GM23248 (cell line): ENCODE measurements at places on chromosomes 4 and X. TPM values are rescaled to one million over a fixed set of nuclear protein-coding genes. Genes with fewer than 3 reads are reported as not detected.

The CT45A2 gene
- total RNA-seq, result not detected in 2 replicates

The PABPC4L gene
- under 0.01 TPM in 2 replicates for total RNA-seq

The SPIN4 gene
- 3.7 and 5.8 TPM in 2 replicates for total RNA-seq

The PIR gene
- 0.76 and 1.7 TPM in 2 replicates for total RNA-seq

The MAGEA10 gene
- not detected in 2 replicates for total RNA-seq

The UPF3B gene
- total RNA-seq, result 3.1 and 3.3 TPM in 2 replicates

The STAP1 gene
- not detected in 2 replicates for total RNA-seq

The CCDC160 gene
- not detected in 2 replicates for total RNA-seq

The UGT8 gene
- not detected in 2 replicates for total RNA-seq

The TXK gene
- total RNA-seq, result not detected in 2 replicates

The MED28 gene
- total RNA-seq, result 3.9 and 4.8 TPM in 2 replicates

The TLR7 gene
- not detected in 2 replicates for total RNA-seq

The MAP3K15 gene
- total RNA-seq, result not detected in 2 replicates

The KLKB1 gene
- not detected in 2 replicates for total RNA-seq

The ZDHHC15 gene
- total RNA-seq, result not detected in 2 replicates

The ABLIM2 gene
- not detected in 2 replicates for total RNA-seq

The SHROOM2 gene
- total RNA-seq, result 0.22 and 0.38 TPM in 2 replicates

The RTL3 gene
- total RNA-seq, result under 0.01 and 0.11 TPM in 2 replicates

The DKC1 gene
- total RNA-seq, result 30.0 and 40.1 TPM in 2 replicates

The CFAP47 gene
- not detected in 2 replicates for total RNA-seq

The F9 gene
- not detected in 2 replicates for total RNA-seq

The TNMD gene
- total RNA-seq, result not detected in 2 replicates

The TACC3 gene
- 3.8 and 9.7 TPM in 2 replicates for total RNA-seq

The NDNF gene
- 1.9 and 3.4 TPM in 2 replicates for total RNA-seq

The TCEAL9 gene
- total RNA-seq, result 86.4 and 107 TPM in 2 replicates

The CLDN34 gene
- total RNA-seq, result not detected in 2 replicates

The PF4V1 gene
- 13.8 TPM in 1 of 2 replicates, not detected in the other for total RNA-seq

The GPRASP1 gene
- 0.38 and 0.54 TPM in 2 replicates for total RNA-seq

The RCHY1 gene
- total RNA-seq, result 10.5 and 23.6 TPM in 2 replicates

The CENPVL2 gene
- total RNA-seq, result not detected in 2 replicates

The FGG gene
- total RNA-seq, result not detected in 2 replicates

The CXCL3 gene
- total RNA-seq, result not detected in 2 replicates

The FRMPD4 gene
- not detected in 2 replicates for total RNA-seq

The SPANXB1 gene
- not detected in 2 replicates for total RNA-seq

The MAGEA4 gene
- not detected in 2 replicates for total RNA-seq

The KDM5C gene
- total RNA-seq, result 66.9 and 68.7 TPM in 2 replicates

The NEUROG2 gene
- total RNA-seq, result not detected in 2 replicates

The NELFA gene
- 16.9 and 18.7 TPM in 2 replicates for total RNA-seq

The GABRG1 gene
- not detected in 2 replicates for total RNA-seq
